ENCODE measurements at places on chromosomes 7 and 10. TPM values are rescaled to one million over a fixed set of nuclear protein-coding genes. Genes with fewer than 3 reads are reported as not detected.

DNA sequence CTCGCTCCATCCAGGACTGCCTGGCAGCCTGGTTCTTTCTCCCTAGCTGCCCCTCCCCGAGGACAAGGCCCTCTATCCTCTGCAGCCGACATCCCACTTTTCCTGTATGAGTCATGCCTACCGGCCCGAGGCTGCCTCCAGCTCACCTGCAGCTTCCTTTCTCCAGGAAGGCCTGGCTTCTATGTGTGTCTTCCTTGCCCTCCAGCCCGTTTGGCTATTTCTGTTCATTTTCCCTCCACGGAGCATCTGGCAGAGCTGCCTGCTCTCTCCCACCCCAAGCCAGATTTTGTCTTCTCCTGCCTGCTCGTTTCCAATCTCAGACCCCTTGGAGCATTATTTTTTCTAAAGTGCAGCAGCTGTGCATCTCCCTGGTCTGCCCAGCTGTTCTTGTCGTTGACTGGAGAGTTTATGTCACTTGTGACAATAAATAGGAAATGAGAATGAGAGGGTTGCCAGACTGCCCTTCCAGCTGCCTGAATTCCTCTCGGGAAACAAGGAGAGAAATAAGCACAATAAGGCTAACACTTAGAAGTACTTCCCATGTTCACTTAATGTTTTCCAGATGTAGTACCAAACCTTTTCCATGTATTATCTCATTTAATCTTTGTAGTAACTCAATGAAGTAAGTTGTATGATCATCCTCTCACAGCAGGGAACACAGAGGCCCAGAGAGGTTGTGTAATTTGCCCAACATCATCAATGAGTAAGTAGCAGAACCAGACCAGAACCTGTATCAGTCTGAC lies 19.7 kb downstream of the UBTD1 start:
- DNase-seq: no peak

GRCh38 chr10:86203162-86203905 lies 163.3 kb downstream of the GRID1 start:
- DNase-seq: no peak

DNA sequence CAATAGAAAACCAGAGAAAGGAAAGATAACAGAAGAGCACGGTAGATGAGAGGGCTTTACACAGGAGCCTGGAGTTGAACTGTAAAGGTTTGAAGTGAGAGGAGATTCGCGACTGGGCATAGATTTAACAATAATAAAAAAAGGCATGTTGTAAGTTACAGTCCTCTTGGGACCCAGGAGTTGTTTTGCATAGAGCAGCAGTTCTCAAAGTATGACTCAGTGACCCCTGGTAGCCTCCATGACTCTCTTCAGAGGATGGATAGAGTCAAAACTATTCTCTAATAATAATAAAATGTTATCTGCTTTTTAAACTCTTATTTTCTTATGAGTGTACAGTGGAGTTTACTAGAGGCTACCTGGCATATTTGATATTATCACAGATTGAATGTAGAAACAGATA lies 262.3 kb downstream of the SORCS3 start:
- no peak for DNase-seq

DNA sequence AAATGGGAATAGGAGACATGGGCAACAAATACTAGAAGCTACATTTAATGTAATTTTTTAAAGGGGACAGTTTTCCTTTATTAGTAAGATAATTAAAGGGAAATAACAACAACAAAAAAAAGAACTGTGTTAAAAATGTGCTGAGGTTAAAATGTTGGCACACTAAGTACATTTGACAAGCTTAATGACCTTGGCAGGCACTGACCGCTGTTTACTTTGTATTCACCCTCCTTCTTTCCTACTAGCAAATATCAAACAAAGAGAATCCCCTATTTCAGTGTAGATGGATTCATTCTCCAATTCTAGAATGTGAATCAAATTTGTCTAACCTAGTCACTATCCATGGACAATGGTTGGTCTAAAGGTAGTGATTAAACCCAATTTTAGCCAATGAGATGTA lies 77.5 kb upstream of the TOMM7 start:
- no peak for DNase-seq

The DENND2A gene
- total RNA-seq: not detected

- no peak for DNase-seq
Observed at GRCh38 chr7:146922782-146923181, 806.2 kb downstream of the CNTNAP2 start.

The SMARCD3 gene
- total RNA-seq: 5.2 TPM

GRCh38 chr7:36514289-36515243 lies 124.9 kb downstream of the ANLN start:
- no peak for DNase-seq

GRCh38 chr7:47375121-47375938 lies 206.6 kb downstream of the TNS3 start:
- no peak for DNase-seq

DNA sequence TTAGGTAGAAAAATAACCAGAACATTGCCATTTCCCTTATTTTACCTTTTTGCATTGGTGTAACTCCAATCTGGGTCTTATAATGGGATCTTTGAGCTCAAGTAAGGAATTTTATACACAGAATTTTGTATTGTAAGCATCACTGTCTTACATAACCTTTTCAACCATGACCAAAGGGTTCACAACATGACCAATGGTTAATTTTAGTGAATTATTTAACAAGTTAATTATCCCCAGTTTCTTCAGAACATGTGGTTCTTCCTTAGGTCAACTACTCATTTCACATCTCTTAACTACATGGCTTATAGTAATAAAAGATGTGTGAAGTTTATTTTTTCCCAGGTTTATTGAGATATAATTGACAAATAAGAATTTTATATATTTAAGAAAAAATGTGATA lies 74.2 kb upstream of the RHOBTB1 start:
- no peak for DNase-seq

Measured in CD4-positive, alpha-beta memory T cell (primary cell).